ENCODE measurements at places on chromosomes 7 and 10. TPM values are rescaled to one million over a fixed set of nuclear protein-coding genes. Genes with fewer than 3 reads are reported as not detected.

The NACAD gene
- polyA plus RNA-seq, result not detected

The H2BK1 gene
- polyA plus RNA-seq, result not detected

The DGKI gene
- not detected for polyA plus RNA-seq

The CYP3A5 gene
- polyA plus RNA-seq, result 0.16 TPM

The SPACDR gene
- 0.78 TPM for polyA plus RNA-seq

The NAT16 gene
- polyA plus RNA-seq, result not detected

The AOAH gene
- polyA plus RNA-seq, result 2.8 TPM

The NOS3 gene
- polyA plus RNA-seq, result 2.0 TPM

The HOXA4 gene
- not detected for polyA plus RNA-seq

The NME8 gene
- polyA plus RNA-seq, result not detected

The IL2RA gene
- 27.2 TPM for polyA plus RNA-seq

The RNF32 gene
- polyA plus RNA-seq, result 3.9 TPM

The TMEM26 gene
- polyA plus RNA-seq, result not detected

The SLK gene
- polyA plus RNA-seq, result 3.0 TPM

The NPS gene
- polyA plus RNA-seq, result not detected

The RPS24 gene
- 1,078 TPM for polyA plus RNA-seq

The CALHM3 gene
- not detected for polyA plus RNA-seq

The SLC13A4 gene
- 0.15 TPM for polyA plus RNA-seq

The AKR1E2 gene
- polyA plus RNA-seq, result not detected

The CYP2E1 gene
- not detected for polyA plus RNA-seq

The SLC13A1 gene
- not detected for polyA plus RNA-seq

The ICA1 gene
- 0.25 TPM for polyA plus RNA-seq

The PRR15 gene
- polyA plus RNA-seq, result not detected

The SAMD9 gene
- 21.6 TPM for polyA plus RNA-seq

The RNF133 gene
- not detected for polyA plus RNA-seq

The EPDR1 gene
- polyA plus RNA-seq, result 0.63 TPM

The GNAT3 gene
- not detected for polyA plus RNA-seq

The EPHA1 gene
- 0.80 TPM for polyA plus RNA-seq

The PWWP2B gene
- polyA plus RNA-seq, result 9.0 TPM
